Fibroblast of the aortic adventitia (primary cell): ENCODE measurements at places on chromosomes 1 and 21.

GRCh38 chr1:182888736-182889531 is 49.8 kb downstream of the DHX9 start:
- DNase-seq = peak; percentile 10

DNA sequence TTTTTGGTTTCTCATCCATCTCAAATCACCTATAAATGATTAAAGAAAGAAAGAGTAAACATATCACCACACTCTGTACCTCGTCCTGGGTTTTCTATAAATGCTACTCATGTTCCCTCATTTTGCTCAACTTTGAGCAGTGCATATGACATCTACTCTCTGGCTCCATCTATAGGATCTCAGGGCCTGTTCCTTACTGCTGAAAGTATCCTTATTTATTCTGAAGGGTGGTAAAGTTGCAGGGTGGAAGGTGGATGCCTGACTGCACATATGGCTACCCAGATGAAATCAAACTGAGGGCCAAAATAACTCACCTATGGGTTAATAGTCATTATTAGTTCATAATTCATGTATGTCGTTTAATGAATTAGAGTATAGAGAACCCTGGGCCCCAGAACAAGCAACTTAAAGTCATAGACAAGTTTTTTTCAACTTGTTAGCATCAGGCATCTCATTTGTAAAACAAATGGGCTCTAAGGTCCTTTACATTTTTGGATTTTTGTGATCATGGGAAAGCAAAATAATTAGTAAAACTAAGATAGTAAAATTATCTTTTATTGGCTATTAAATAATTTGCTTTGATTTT is 46.5 kb downstream of the NCF2 start:
- peak; percentile 80 for DNase-seq

GRCh38 chr1:230232371-230232771 is 165.3 kb downstream of the GALNT2 start:
- peak; percentile 49 for DNase-seq

DNA sequence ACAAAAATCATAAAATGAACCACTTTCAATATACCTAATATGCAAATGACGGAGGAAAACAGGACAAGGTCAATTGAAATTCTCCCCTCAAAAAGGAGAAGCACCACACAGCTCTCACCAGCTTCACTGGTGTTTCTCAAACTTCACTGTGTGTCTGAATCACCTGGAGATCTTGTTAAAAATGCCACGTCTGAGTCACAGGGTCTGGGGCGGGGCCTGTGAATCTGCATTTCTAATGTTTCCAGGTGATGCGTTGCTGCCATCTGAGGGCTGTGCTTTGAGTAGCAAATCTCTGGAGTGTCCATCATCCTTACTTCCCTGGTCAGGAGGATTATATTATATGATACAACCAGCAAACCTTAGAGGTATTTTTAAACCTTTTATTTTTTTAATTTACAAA is 9.0 kb downstream of the CLDN19 start:
- DNase-seq = peak; percentile 11

DNA sequence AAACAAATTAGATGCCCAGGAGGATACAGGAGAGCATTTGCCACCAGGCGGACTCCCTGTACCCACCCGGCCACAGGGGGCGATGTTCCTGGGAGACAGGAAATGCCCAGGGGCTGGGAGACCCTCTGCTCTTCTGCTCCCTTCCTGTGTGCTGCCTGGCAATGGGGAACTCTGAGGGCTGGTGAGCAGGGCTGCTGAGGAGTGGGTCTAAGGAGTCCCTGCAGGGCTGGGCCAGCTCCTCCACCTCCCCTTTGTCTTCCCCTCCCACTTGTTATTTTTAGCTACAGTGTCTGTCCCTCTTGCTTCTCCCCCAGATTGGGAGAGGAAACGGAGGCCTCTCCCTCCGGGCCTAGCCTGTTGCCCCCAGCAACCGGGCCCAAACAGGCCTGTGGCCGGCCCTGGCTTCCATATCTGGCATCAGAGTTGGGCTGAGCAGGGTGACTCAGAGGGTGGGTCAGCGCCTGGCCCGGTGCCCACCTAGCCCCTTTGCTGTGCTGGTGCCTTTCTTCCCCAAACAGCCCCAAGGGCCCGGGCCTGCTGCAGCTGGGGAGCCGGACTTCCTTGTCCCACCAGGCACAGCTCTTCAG is 11.6 kb downstream of the LMNA start:
- peak; percentile 97 for DNase-seq

DNA sequence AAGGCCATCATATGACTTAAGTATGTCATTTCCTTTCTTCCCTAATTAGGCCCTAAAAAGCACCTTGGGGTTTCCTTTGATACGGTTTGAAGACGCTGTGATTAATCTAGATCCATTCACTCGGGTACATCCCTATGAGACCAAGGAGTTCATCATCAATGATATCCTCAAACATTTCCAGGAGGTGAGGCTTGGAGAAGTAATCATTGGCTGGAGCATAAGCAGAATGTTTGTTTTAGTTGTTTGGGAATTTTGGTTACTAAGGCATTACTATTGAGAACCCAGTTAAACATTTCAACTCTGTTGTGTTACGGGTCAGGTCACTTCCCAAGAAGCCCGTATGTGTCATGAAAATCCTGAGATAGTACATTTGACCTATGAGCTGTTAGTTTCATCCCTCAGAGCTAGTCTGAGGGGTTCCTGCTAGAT is 185.2 kb downstream of the VPS13D start:
- no peak for DNase-seq

- DNase-seq = no peak
Measured at GRCh38 chr1:235136111-235136510, 7.5 kb upstream of the TOMM20 start.

- no peak for DNase-seq
Measured at GRCh38 chr1:203129501-203130231, 2.1 kb downstream of the ADORA1 start.

DNA sequence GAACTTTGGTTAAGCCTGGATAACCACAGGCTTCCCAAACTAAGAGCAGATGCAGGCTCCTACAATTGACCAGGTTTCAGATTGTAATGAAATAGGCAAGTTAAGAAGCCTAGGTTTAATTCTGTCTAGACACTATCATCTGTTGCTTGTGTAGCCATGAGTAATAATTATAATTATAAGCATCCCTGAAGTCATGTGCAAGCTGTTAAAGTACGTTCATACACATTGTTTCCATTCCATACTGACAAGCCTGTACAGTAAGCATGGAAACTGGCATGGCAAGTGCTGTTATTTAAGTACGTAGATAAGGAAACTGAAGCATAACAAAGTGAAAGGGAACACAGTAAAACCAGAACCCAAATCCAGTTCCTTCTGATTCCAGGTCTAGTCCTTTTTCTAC is 557.2 kb upstream of the BEND5 start:
- no peak for DNase-seq

GRCh38 chr1:22777388-22778057 is 66.9 kb downstream of the EPHB2 start:
- no peak for DNase-seq

- DNase-seq = peak; percentile 23
Measured at GRCh38 chr21:35106246-35106835, 57.2 kb upstream of the RUNX1 start.

DNA sequence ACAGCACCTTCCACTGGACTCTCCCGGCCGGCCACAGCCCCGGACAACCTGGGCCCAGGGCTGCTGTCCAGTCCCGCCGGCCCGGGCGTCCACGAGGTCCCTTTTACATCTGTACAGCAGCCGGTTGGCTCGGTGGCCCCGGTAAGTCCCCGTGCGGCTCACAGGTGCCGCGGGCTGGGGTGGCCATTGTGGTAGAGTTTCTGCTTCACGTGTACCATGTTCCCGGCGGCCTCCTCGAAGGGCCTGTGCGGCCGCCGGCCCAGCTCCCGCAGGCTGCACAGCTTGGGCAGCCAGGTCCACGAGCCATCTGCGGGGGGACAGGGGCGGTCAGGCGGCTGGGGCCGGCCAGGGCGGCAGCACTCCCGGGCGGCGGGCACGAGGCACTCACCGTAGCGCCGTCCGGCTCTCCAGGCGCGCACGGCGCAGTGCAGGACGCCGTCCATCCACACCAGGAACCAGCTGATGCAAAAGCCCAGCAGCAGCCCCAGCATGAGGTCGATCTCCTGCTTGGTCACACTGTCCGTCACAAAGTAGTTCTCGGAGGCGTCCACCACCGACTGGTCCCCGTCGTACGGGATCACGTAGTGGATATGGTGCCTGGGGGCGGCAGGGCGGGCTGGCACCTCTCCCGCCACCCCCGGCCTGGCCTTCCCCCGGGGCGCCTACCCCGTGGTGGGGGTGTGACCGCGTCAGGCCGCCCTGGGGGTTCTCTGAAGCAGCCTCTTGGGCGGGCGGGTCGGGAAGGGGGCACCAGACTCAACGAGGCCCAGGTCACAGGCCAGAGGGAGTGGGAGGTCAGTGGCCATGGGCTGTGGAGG is 5.0 kb downstream of the TMEM240 start:
- DNase-seq = no peak

- peak; percentile 72 for DNase-seq
Measured at GRCh38 chr1:174982971-174983689, 16.6 kb upstream of the CACYBP start.

- DNase-seq = no peak
Measured at GRCh38 chr1:4754816-4755215, 100.4 kb downstream of the AJAP1 start.

- no peak for DNase-seq
Measured at GRCh38 chr1:163395790-163396189, 74.0 kb downstream of the NUF2 start.

DNA sequence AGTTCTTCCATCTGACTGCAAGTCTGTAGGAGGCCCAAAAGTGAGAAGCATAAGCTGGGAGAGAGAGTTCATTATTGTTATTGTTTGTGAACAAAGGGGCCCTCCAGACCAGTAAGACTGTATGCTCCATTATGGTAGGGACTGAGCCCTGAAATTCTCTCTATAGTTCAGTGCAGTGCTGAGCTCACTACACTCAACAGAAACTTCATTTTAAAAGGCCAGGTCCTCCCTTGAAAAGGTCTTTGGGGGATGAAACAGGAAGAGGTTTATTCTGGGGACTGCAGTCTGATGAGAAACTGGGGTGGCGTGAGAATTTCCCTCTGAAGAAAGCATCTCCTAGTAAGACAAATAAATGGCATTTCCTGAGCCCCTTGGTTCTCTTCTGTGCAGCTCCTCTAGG is 5.5 kb upstream of the GATAD2B start:
- DNase-seq = no peak

GRCh38 chr1:16186655-16187235 is 25.7 kb downstream of the ARHGEF19 start:
- no peak for DNase-seq

DNA sequence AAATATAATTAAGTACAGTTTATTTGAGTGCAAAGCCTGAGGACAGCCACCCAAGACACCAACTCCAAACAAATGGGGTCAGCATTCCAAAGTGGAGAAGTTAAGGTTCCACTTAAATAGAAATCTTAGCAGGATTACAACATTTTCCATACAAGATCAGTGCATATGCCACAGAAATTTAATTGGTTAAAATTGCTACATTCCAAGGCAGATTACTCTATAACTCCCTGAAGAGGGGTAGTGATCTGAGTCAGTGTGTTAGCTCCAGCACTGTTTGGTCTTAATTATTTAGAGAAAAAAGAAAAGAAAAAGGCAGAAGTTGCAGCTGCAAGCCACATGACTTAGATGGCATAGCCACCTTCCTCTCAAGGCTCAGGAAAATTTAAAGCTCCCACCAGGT is 297.5 kb downstream of the HHIPL2 start:
- DNase-seq = no peak

GRCh38 chr1:230103306-230104173 is 36.5 kb downstream of the GALNT2 start:
- DNase-seq = peak; percentile 48

GRCh38 chr1:205629751-205630150 is 2.1 kb downstream of the ELK4 start:
- DNase-seq = no peak

- no peak for DNase-seq
Measured at GRCh38 chr1:173414136-173414535, 63.0 kb upstream of the PRDX6 start.

DNA sequence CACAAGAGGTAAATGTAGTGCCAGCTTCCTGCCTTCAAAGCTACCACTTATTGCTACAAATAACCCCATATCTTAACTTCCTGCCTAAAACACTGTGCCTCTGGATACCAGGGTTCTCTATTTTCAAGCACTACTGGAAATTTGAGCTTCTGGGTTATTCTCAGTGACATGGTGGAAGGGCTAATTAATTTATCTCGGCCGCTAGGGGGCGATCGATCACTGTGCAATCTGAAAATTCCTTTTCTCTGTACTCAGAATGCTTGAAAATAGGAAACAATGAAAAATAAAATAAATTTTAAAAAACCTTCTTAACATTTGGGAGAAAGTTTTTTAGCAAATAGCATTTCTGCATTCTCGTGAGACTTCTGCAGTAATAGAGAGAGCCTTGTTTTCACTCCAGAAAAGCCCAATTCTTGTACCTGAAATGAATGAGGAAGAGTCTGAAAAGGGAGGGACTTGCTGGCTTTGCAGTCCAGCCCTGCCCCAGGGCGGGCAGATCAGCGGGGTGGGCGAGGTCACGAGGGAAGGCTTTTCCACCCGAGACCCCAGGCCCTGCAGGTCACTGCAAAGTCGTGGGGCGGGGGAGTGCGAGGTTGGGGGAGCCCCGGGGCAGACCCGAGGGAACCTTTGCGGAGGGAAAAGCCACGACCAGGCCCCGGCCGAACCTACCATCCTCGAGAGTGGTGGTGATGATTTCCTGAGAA is 276.7 kb downstream of the PCP4 start:
- DNase-seq = peak; percentile 14

- no peak for DNase-seq
Measured at GRCh38 chr21:36732761-36733160, 33.8 kb downstream of the SIM2 start.

- DNase-seq = peak; percentile 76
Measured at GRCh38 chr1:205523891-205524793, 19.7 kb downstream of the CDK18 start.

DNA sequence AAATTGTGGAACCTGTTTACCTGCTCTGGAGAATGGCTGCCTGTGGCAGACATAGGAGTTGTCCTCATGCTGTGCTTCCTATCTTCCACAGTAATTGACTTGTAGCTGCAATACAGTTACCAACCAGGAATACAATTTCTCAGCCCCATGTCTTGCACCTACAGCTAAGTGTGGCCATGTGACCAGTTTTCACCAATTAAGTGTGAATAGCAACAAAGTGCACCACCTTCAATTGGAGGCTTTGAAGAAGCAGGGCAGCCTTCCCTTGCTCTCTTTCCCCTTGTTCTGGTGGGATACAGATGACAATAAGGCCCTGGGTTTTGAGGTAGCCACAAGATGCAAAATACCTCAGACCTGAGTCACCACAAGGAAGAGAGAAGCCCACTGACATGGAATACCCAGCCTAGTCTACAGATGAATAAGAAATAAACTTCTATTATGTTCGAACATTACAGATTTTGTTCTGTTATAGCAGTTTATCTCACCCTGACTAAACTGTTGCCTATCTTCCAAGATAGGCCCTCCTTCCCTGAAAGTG is 70.2 kb upstream of the S1PR1 start:
- DNase-seq = no peak

GRCh38 chr1:229262239-229262638 is 8.7 kb upstream of the RAB4A start:
- DNase-seq = no peak
